ENCODE measurements at places on chromosomes 11 and 22.

- no peak for DNase-seq
Measured at GRCh38 chr11:44208976-44209603, 100.8 kb downstream of the ALX4 start.

- DNase-seq = no peak
Measured at GRCh38 chr11:130671801-130672700, 223.6 kb downstream of the ADAMTS15 start.

DNA sequence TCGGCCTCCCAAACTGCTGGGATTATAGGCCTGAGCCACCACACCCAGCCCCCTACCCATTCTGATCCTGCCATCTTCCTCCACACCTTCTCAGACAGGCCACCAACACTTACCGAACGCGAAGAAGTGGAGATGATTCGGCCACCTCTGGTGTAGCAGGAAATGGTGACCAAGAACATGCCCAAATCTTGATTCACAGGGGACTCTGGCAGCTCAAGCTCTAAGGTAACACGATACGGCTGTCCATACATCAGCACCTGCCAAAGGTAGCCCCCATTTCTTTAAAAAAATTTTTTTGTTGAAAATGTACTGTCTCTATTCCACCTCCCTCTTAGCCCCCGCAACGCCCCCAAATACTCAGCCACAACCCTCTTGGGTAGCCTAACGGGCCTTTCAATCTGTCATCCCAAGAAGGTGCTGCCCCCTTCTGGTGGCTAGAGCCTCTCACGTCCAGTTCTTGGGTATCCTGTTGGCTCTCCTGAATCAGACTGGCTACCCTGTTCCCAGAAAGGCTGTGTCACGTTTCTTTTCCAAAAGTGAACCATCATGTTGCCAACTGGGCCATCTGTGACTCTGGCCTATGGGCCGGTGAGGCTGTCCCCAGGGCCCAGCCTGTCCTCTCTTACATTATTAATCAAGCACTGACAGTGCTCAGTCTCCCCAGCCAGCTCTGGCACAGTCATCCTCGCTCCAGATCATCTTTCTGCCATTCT is 5.3 kb upstream of the LRRN4CL start:
- DNase-seq = peak; percentile 85

DNA sequence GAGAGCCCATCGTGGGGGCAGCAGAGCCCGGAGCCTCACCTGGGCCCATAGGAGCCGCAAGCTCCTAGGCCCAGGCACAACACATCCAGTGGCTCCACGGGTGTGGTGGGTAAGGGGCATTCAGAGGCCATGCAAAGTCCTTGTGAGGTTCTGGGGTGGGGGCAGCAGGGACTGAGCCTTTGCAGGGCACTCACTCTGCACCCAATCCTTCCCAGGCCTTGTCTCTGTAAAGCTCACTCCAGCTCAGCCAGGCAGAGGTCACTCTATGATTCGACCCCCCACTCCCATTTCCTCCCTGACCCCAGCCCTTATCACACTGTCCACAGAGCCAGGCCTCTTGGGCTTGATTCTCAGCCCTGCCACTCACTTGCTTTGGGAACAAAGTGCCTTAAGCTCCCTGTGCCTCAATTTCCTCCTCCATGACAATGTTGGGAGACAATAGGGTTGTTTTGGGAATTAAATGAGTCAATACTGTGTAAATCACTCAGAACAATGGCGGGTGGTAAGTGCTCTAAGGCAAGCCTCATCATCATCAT is 46.6 kb downstream of the LRRC32 start:
- no peak for DNase-seq

DNA sequence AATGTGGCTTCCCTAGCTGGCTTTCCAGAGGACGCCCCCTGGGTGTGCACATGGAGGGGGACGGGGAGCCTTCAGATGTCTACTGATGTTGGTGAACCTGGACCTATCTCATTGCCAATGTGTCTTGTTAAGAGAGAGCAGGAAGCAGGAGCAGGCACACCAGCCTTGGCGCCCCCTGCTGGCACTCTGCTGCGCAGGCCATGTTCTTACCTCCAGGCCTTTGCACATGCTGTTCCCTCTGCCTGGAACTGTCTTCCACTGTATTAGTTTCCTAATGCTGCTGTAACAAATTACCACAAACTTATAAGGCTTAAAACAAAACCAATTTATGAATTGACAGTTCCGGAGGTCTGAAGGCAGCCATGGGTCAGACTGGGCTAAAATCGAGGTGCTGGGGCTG is 23.6 kb upstream of the MN1 start:
- no peak for DNase-seq

GRCh38 chr22:39710380-39711150 is 140.0 kb downstream of the CACNA1I start:
- no peak for DNase-seq

GRCh38 chr11:40716344-40717130 is 742.9 kb downstream of the LRRC4C start:
- DNase-seq = peak; percentile 28
